AG04449 (cell line): ENCODE measurements at places on chromosomes 12 and 14.

GRCh38 chr14:91419044-91419397 lies 1.4 kb upstream of the CCDC88C start:
- DNase-seq: no peak

GRCh38 chr14:77570706-77571268 lies 45.6 kb downstream of the SPTLC2 start:
- no peak for DNase-seq

- DNase-seq: no peak
These were observed 71.4 kb upstream of the PARP11 start for GRCh38 chr12:3944620-3945019.

- no peak for DNase-seq
These were observed 4.0 kb downstream of the CHGA start for GRCh38 chr14:92926931-92927330.

- DNase-seq: no peak
These were observed 91.2 kb downstream of the SLC25A21 start for GRCh38 chr14:37081218-37081617.

GRCh38 chr12:42958291-42958674 lies 368.7 kb upstream of the PRICKLE1 start:
- DNase-seq: no peak

DNA sequence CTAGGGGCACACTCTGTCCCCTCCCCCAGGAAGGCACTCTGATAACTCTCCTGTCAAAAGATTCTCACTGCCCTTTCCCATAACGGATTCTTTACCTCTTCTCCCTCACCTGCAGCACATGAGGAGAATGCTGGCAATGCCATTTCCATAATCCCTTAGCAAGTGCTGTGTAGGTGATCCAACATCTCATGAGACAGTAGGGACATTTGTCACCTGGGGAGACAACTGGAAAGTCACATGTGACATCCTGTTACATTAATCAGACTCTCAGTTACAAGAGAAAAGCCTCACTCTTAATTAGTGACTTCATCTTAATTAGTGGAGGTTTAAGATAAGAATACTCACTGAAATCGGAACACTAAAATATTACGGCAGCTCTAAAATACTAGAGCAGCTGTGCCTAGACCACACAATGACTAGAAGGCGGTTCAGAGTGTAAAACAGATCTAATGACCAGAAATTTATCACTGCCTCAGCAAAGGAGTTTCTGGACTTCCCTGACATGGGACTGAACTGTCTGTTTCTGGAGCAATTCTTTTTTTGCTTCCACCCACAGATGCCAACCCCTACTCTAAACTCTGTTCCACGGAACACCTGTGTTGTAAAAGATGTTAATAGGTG lies 75.1 kb downstream of the SPTSSA start:
- no peak for DNase-seq

DNA sequence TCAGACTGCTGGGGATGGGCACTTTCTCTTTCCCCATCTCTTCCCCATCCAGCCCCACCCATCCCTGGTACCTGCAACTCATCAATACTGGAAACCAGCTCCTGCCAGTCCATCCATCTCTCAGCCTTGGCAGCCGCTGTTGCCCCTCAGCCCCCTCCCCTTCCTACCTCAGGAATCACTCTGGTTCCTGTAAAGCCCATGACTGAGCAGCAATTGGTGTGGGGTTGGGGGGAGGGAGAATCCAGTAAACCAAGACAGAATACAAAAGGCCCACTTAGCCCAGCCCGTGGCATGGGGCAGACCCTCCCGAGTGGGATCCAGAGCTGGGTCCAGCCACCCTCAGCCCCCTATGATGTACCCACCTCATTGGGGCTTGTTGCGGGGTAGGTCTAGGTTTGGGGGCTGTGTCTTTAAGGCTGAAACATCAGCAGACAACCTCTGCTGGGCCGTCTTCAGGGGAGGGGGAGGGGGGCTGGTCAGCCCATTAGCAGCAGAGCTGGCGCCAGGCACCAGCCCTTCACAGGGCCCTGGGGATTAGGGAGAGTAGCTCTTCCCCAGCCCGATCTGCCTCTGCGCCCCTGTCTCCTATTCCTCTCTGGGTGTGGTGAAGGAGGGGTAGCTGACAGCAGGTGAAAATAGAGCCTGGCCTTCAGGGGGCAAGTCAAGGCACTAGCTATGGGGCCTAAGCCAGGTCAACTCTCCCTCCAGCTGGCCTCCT lies 702 bp upstream of the PRPH start:
- no peak for DNase-seq

GRCh38 chr12:79055926-79056674 lies 191.5 kb downstream of the SYT1 start:
- DNase-seq: no peak

- DNase-seq: no peak
These were observed 28.7 kb downstream of the JAG2 start for GRCh38 chr14:105139831-105140239.

DNA sequence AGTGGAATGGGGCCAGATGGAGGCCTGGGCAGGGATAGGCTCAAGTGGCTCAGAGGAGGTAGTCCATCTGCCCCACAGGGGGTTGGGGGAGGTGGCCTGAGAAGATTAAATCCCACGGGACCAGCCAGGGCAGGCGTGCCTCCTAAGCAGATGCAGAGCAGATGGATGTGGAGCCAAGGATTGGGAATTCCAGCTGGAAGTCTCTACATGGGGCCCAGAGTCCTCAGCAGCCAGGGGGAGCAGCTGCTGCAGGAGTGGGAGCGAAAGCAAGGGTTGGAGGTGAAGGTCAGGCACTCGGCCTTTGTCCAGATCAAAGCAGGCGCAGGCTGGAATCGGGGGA lies 42.4 kb upstream of the VRK1 start:
- DNase-seq: no peak

DNA sequence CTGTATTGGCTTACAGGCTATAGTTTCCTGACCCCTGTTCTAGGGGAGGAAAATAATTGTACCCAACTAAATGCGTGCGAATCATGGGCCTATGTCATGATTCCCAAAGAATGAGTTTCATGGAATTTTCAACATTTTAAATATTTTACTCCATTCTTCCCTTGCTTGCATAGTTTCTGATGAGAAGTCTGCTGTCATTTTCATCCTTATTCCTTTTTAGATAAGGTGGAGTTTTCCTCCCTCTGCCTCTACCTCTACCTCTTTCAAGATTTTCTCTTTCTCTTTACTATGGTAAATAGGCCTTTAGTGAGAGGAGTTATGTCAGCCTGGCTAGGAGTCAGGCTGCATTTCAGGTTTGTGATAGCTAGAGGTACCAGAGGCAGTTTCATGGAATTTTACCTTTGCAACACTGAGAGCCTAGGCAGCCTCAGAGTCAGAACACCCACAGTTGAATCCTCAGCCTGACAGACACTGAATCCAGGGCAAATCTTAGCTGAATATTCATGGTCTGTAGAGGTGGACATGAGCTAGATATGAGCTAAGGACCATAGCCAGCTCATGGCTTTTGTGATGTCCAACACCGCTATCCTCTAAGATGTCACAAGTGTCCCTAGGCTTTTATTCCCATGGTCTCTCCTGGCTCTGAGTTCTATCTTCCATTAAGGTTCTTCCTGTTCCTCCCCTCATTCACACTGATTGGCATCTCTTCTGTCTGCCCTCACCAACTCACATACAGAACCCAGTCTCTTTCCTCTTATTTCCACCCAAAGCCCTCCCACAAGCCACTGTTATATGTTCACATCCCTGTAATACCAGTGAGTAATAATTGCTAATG lies 6.0 kb downstream of the SERPINA3 start:
- DNase-seq: no peak

DNA sequence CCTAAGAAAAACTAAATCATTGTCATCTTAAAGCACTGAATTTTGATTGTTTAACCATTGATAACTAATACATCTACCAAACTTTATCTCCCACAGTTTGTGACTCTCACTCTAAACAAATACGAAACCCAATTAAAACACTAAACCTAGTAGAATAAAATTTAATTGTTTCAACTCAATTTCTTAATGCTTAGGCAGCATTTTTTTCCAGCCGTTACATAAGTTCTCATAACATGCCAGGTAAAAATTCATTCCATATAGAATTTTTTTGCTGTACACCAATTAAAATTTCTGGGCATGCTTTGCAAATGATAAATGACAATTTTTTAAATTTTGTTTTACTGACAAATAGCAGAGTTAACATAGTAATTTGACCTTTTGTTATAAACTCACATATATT lies 658.2 kb upstream of the FLRT2 start:
- DNase-seq: no peak
